ENCODE measurements at places on chromosomes 1 and 21. TPM values are rescaled to one million over a fixed set of nuclear protein-coding genes. Genes with fewer than 3 reads are reported as not detected.

DNA sequence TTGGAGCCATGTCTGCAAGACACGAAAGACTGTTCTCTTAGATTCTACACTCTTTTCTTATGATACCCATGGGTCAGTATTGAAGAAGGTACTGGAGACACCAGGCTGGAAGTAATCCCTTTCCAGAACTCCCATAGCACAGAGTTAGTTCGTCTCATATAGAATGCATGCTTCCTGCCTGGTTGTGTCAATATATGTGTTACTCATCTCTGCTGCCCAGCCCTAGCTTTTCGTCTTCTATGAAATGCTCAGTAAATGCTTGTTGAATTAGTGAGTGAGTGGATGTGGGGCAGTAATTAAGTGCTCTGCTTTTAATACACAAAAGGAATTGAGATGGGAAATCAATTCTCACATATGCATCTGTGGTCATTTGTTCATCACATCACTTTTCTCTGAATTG lies 32.1 kb downstream of the ADCY10 start:
- DNase-seq = no peak

DNA sequence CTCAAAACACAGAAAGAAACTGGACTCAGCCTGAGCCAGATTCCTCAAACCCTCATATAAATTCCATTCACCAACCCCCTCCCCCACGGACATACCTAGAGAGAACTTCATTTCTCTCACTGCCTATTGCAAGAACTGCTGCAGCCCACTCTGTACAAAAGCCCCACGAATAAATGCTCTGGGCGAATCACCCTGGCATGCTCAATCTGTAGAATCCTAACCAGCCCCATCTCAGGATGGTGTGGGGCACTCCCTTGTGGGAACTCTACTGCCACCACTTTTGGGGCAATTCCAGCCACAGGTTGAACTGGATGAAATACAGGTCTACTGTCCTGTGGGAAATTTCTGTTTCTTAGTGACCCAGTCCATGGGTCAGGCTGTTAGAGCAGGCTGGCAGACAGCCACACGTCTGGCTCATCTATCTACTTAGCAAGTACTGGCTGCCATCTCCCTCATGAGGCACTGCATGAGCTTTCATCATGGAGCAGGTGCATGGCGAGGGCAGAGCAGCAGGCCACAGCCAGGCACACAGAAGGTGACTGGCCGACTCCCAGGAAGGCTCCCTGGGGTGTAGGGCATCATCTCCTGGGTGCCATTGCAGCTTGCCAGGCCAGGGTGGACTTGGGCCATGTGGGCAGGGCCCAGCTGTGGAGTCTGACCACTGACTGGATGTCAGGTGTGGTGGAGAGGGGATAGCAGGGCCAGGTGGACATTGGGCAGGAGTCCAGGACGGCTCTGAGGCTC lies 1.6 kb upstream of the C1orf35 start:
- no peak for DNase-seq

Gene S100A9
- not detected for total RNA-seq

GRCh38 chr1:195933835-195934234 lies 674.4 kb downstream of the KCNT2 start:
- no peak for DNase-seq

DNA sequence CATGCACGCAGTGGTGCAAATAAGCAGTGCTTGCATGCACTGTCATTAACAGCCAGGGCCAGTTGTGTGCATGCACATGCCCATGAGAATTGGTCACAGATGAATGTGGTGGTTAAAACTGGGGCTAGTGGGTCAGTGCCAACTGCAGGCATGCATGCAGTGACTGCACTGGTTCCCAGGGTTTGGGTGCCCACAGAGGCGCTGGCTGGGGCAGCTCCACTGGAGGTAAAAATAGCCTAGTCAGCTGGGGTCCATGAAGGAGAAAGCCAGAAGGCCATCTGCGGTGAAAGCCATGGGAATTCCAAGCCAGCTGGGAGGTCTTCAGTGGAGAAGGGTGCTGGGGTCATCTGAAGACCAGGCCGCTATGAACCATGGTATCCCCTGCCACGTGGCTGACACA lies 70.2 kb downstream of the SLC5A9 start:
- no peak for DNase-seq

DNA sequence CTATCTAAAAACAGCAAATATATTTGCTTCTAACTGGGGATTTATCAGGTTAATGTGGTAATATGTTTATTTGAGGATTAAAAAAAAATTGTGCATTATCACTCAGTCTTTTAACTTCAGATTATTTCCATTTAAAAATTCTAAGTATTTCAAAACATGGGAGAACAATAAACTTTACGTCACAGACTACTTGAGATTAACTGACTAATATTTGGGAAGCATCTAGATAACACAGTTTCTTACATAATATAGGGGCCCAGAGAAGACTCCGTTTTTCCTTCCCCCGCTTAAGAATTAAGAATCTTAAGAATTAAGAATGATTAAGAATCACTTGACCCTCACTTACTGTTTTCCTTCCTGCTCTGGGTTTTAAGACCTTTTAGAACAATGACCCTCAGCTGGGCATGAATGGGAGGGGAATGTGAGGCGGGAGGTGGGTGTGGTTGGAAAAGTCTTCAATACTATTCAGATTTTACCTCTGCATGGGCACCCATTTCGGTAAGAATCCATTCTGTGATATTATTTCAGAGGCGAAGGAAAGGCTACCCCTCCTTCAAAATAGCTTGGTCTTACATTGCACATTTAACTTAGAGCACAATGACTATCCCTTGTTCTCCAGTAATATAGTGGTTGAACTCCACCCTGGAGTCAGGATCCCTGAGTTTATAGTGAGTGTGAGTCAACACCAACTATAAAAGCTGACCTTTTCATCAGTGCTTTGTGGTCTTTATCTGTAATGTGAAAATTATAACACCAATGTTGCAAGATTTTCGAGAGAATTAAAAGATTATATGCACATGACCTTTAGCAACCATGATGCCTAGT lies 821.3 kb downstream of the USP25 start:
- DNase-seq = no peak

All from glomerular endothelial cell (primary cell).